Esophagus squamous epithelium (tissue), 5 donors: ENCODE measurements at places on chromosomes 1 and 21.

- DNase-seq = no peak
Measured at GRCh38 chr1:19757641-19758040, 42.1 kb downstream of the TMCO4 start.

- DNase-seq = no peak
Measured at GRCh38 chr1:157045250-157046218, at the start of gene ARHGEF11. TSS of gene ARHGEF11 (minus strand) at chr1:157045742. CDS start at chr1:157044330, 1,412 bp downstream.

- DNase-seq = no peak
Measured at GRCh38 chr1:220186752-220187151, 85.5 kb downstream of the RAB3GAP2 start.

DNA sequence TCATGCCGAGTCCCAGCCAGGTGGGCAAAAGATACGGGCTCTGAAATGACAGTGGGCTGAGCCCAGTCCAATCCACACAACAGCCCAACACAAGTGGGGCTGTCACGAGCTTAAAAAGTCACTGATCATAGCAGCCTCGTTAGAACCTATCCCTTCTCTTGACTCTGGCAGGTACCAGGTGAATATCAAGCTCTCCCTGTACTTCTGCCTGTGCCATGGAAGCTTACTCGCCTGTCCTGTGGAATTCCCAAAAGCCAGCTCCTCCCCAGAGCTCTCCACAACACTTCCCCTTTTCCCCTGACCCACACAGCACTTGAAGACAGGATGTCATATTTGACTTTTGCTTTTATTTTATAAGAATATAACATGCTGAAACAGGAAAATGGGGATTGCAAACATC is 5.9 kb downstream of the RGS16 start:
- DNase-seq = no peak

DNA sequence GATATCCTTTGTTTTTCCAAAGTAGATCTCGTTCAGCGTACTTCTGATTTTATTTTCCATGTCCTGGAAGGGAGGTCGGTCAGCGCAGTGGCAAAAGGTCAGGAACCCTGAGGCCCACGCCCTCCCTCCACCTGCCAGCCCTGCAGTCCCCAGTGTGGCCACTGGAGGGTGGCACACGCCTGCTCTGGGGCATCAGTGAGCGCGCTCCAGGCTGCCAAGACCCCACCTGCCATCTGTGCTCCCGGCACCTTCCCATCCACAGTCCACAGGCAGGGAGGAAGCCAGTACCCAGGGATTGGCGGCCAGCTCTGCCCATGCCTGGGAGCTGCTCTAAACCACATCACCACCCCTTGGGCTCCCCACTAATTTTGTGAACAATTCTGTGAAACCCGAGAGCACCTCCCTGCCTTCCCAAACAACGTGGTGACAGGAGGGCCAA is 32.3 kb downstream of the SLC66A1 start:
- no peak for DNase-seq

- no peak for DNase-seq
Measured at GRCh38 chr1:84225646-84226045, 75.9 kb upstream of the SAMD13 start.

DNA sequence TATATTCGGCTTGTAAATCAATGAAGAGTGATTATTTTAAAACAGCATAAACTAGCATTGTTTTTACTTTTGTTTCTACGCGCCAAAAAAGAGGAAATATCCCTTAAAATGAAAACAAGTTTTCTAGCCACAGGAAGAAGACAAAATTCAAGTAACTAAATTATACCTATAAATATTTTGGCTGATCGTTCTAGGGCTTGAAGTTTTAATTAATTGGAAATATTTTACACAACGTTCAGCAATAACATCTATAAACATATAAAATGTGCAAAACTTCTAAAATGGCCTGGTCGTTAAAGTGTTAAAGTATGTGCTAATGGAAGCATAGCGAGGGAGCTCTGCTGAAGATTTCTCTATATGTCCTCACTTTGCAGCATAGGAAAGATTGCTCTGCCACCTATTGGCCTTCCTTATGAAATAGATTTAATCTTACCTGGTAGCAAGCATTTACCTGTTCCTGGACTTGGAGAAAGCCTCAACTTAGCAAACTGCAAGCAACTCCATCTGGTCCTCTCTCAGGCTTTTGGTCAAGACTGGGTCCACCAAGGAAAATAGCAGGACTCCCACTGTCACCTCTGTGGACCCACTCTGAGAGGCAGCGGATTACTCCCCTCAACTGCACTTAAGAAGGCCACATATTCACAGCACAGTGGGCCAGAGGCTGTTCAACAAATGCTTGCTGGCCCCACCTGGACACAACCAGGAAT is 351.3 kb upstream of the RUNX1 start:
- DNase-seq = no peak

GRCh38 chr1:195054217-195054687 is 1554.0 kb downstream of the KCNT2 start:
- DNase-seq = no peak

- DNase-seq = no peak
Measured at GRCh38 chr1:10553118-10553517, 78.4 kb downstream of the PEX14 start.

- DNase-seq = no peak
Measured at GRCh38 chr1:118217141-118217838, 32.3 kb upstream of the SPAG17 start.

DNA sequence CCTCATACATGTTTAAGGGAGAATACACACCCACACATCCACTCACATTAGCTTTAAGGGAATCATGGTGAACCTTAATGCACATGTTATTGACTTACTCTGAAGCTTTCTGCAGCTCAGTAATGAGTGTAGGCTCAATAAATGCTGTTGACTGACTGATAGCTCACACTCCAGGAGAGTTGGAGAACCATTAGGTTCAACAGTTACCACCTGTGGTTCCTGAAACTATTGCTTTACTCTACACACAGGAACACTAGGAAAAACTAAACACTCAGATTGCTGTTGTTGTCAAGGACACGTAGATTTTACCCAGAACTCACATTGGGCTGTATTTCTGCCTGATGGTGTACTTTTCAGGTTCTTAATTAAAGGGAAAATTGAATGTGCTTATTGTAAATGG is 37.3 kb downstream of the ZC3H11B start:
- DNase-seq = no peak

GRCh38 chr1:43832255-43832654 is 101.3 kb upstream of the ARTN start:
- no peak for DNase-seq

DNA sequence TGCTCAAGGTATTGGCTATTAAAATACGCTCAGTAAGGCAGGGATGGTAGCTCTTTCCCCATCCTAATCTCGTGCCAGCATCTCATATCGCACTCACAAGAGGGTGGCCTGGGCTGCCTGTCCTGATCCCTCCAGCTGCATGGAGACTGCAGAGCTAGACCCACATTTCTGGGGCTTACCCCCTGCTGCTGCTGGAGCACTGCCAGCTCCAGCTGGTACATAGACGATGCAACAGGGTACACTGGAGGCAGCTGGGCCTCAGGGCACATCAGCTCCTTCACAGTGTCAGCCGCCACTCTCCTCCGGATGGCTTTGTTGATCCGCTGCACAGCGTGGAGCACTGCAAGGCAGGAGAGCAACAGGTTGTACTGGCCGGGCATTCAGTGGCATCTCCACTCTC is 16.0 kb downstream of the IQGAP3 start:
- DNase-seq = no peak

GRCh38 chr1:91846007-91846638 is 39.8 kb downstream of the TGFBR3 start:
- DNase-seq = no peak

- no peak for DNase-seq
Measured at GRCh38 chr1:41673378-41673777, 188.9 kb upstream of the EDN2 start.

- no peak for DNase-seq
Measured at GRCh38 chr21:42381347-42381984, 14.4 kb downstream of the TMPRSS3 start.

GRCh38 chr1:200333329-200333728 is 76.5 kb downstream of the ZNF281 start:
- no peak for DNase-seq

DNA sequence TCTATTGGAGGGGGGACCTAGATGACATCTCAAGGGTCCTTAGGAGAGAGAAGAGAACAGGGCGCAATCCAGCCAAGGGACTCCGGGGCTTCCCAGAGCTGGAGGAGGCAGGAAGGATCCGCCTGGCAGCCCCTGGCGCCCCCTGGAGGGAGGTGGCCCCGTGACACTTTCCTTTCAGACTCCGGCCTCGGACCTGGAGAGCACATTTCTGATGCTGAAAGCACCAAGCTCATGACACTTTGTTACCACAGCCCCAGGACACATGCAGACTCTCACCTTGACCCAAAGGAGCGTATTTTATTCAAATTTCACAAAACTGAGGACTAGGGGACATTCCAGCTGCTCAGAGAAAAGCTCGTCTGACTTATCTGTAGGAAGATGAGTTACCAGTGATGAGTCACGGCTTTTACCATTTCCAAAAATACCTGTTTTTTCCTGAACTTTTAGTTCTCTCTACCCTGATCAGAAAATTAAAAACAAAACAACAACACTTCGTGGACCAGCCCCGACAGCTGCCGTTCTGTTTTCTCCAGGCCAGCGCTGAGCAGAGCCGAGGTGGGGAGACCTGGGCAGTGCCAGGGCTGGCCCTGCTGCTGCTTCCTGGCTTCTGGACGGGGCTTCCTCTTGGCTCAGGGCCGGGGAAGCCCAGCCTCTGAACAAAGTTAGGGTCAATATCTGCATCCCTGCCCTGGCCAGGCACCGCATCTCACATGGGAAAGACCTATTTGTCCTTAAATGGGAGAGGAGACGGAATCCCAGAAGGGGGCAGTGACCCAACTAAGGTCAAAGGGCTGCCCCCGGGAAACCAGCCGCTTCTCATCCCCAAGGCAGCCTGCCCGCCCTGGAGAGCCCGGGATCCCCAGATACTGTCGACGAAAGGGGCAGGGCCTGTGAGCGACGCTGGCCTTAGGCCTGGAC is 21.6 kb upstream of the POFUT2 start:
- no peak for DNase-seq

- DNase-seq = no peak
Measured at GRCh38 chr1:56830052-56830451, 10.8 kb upstream of the FYB2 start.

GRCh38 chr1:28737307-28738132 is 780 bp downstream of the YTHDF2 start:
- no peak for DNase-seq

DNA sequence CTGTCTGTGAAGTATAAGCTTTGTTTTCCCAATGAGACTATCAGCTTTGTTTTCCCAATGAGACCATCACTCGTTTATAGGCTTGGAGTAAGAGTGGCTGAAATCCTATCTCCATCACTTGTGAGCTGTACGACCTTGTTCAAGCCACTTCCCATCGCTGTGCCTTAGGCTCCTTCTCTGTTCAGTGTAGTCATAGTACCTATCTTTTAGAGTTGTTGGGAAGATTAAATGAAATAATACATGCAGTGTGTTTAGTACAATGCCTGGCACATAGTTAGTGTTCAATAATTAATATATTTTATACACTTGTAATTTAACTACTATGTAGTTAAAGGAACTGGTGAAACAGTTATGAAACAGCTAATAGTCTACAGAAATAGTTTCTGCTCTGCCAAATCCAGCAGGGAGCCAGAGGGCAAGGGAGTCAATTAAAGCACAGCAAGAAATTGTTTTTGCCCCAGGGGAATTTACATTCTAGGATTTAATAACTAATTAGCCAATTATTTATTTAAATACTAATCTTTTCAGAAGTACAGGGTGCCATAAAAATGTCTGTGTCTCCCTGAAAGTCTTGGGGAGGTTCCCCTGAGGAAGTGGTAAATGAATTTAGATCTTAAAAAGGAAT is 139.3 kb upstream of the HMCN1 start:
- no peak for DNase-seq

- no peak for DNase-seq
Measured at GRCh38 chr1:98387701-98388100, 273.8 kb upstream of the SNX7 start.

DNA sequence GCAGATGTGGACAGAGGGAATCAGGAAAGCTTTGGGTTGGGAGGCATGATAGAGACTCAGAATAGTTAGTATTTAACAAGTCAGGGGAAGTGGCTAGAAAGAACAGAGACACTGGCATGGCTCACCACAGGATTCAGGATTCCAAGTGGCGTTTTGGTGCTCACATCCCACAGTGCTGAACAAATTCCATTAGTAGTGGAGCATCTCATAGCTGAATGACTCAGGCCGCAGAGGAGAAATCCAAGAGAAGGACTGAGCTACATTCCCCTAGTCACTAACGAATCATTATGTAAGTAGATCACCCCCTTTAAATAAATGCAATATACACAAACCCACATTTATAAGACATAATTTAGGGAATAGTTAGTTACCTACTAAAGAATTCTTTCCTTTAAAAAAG is 5.0 kb upstream of the KCNJ9 start:
- DNase-seq = no peak

DNA sequence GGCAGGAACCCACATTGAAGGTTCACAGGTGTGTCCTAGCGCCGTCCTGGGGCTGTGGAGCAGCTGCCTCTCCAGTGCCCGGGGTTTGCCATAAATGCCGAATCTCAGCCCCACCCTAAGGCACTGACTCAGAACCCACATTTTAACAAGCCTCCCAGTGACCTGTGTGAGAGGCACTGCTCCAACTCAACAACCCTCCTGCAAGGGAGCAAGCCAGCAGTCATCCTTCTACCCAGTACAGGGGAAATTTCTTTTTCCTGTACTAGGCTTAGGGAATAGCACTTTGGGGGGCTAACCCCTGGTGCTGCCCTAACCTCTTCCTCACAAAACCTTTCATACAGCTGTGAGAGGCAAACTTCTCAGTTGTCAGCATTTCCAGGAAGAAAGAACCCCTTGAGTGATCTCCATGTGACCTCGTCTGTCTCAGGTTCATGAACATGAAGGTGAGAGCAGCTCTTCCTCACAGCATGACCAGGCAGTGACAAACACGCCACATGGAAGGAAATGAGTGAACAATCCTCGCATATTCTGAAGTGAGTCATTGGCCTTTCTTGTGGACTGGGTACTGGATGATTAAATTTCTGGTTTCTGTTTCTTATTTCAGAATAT is 11.4 kb upstream of the BCAR3 start:
- no peak for DNase-seq

GRCh38 chr1:152227310-152227928 is 3.4 kb upstream of the HRNR start:
- no peak for DNase-seq

DNA sequence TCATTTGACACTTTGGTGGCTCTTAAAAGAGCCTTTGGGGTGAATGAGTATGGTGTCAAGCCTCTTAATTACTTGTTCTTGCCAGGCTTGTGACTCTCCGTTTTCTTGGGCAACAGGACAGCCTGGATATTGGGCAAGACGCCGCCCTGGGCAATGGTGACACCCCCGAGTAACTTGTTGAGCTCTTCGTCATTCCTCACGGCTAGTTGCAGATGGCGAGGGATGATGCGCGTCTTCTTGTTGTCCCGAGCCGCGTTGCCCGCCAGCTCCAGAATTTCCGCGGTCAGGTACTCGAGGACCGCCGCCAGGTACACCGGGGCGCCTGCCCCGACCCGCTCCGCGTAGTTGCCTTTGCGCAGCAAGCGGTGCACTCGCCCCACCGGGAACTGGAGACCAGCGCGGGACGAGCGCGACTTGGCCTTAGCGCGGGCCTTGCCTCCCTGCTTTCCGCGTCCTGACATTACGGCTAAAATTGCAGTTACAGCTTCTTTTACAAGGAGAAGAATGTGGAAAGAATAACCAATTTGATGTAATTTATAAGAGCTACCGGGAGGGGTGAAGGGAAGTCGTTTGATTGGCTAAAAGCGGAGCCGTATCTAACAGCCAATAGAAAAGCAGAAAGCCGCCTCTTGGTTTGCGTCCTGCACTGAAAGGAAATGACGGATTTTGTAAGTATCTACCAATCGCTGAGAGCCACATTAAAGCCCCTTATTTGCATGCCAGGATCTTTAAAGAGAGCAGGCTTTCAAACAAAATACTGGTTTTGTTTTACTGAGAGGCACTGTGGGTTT is 11.7 kb upstream of the BOLA1 start:
- DNase-seq = peak; percentile 54
